ENCODE measurements at places on chromosomes 6 and 20.

DNA sequence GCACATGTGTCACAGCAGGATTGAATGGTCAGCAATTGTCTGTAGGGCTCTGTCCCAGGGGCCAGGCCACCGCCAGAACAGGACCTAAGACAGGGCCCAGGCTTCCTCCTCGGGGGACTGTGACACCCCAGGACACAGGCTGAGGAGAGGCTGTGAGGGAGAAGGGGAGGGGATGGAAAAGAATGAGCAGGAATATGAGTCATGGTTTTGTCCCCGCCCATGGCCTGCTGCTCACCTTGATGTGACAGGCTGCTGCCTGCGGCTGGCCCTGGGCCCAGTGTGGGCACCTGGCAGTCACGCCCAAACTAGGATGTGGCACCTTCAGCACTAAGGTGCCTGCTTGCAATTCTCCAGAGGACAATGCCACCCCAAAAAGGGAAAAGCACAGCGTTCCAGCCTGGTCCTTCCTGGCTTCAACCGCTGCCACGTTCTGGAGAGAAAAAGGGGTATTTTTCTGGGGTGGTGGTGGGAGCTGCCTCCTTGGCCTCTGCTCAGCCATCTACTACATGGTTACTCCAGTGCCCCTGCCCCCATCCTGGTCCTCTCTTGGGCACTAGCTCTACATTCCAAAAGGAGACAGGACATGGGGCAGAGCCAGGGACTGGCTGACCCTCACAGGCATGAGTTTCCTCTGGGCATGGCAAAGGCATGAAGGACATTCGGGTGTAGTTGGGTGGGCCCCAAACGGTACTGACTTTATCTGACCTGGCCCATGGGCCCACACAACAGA lies 93.4 kb downstream of the SLC22A23 start:
- peak; percentile 92 for DNase-seq

DNA sequence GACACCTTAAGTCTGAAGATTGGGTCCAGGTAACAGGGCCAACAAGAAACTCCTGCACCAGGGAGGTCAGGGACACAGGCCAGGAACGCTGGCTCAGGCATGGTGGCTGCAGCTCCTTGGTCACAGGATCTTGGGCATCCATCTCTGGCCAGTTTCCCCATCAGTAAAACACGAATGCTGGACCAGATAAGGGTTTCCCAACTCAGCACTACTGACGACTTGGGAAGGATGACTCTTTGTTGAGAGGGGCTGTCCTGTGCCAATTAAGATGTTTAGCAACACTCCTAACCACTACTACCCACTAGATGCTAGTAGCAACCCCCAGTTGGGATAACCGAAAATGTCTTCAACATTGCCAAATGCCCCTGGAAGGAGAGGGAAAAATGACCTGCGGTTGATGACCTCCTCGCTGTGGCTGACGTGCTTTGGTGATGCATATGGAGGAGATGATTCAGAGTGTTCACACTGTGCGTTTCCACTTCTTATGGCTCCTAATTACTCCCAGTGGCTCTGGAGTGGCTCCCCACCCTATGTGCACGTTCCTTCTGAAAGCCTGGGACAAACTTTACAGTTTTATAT lies 261.9 kb downstream of the CDH26 start:
- DNase-seq = no peak

- DNase-seq = no peak
Measured at GRCh38 chr6:90098627-90099026, 198.0 kb downstream of the BACH2 start.

GRCh38 chr6:26307850-26308249 lies 57.1 kb upstream of the BTN3A2 start:
- DNase-seq = no peak

GRCh38 chr6:160462116-160462515 lies 113.9 kb downstream of the SLC22A3 start:
- no peak for DNase-seq

GRCh38 chr6:51901766-51902764 lies 185.3 kb downstream of the PKHD1 start:
- DNase-seq = no peak
